ENCODE measurements at places on chromosomes 2 and 18.

DNA sequence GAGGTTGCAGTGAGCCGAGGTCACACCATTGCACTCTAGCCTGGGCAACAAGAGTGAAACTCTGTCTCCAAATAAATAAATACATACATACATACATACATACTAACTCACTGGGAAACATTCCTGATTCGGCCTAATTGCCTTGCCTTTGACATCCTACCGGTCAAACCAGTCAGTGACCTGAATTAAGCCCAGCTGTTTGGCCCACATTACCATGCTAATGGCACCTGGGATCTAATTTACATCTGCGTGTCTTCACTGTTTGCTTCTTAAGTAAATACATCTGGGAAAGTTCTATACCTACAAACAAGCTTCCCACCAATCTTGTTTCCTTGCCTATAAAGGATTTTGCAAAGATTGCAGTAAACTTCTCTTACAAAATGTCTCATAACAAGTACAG is 230.2 kb upstream of the ZC3H15 start:
- no peak for DNase-seq

DNA sequence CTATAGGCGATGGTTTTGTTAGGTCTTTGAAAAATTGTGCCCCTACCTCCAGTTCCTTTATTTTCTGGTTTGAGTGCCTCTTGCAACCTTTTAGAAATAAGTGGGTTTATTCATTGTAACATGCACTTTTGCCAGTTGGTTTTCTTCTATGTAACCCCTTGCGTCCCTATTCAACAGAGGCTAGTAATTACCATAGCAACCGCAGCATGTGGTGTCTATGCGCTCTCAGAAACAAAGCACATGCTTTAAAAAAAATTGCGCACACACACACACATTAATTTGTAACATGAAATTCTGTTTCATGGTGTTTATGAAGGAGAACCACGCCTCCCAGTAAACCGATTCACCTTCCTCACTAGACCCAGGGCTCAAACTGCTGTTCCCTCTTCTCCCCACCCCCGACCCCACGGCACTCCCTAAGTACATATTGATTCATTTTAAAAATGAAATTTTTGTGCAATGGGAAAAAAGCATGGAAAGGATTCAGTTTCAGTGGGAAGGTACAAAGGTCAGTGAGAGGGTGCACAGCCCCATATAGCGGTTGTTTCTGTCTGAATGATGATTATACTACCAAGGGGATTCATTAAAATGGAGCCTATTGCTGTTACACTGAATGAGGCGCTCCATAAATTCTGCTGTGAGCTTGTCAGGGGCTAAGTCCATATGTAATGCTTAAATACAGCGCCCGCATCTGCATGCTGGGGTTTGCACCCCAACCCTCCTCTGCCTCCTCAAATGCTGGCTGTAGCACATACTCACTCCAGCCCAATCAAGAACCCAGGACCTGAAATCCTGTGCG is 206.9 kb downstream of the ICOS start:
- DNase-seq: no peak

GRCh38 chr2:110973262-110973661 is 147.5 kb upstream of the BCL2L11 start:
- DNase-seq: no peak

- DNase-seq: no peak
These were observed 150.9 kb downstream of the CD8B2 start for GRCh38 chr2:106638043-106638442.

DNA sequence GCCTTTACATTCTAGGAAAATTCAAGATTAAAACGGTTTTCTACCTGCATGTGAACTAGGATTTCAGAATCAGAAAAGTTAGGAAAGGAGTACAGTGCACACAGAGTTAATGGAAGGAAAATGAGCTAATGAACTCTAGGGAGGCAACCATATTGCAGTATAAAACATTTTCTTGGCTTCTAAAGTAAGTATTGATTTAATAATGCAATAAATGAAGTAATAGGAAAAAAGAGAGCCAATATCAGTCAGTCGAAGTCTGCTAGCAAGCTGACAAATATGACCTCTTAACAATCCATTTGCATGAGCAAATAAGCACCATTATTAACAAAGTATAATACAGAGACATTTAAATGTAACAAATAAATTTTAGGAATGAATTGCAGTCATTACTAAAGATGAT is 80.2 kb upstream of the COL3A1 start:
- no peak for DNase-seq

- DNase-seq: no peak
These were observed 28.8 kb upstream of the GPR55 start for GRCh38 chr2:230953845-230954244.

Measured in tibial nerve (tissue), 4 donors.